ENCODE measurements at places on chromosomes 5 and 9.

- DNase-seq, result peak; percentile 35
Observed at GRCh38 chr5:82100303-82101077, 128.7 kb downstream of the ATG10 start.

DNA sequence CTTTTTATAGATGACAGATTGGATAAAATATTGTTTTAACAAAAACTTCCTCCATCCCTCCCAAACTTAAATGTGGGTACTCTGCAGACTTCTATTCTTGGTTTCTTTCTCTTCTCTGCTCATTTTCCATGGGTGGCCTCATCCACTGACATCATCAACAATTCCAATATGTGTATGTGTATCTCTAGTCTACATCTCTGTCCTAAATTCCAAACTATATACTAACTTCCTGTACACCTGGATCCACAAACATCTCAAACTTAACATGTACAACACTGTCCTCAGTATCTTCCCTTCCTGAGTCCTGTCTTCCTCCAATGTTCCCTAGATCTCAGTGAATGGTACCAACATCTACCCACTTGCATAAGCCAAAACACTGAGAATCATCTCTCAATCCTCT is 28.5 kb upstream of the CDK5RAP2 start:
- DNase-seq, result no peak

GRCh38 chr9:137762414-137763061 is 115.0 kb upstream of the CACNA1B start:
- DNase-seq, result no peak

GRCh38 chr5:91024727-91025126 is 358.4 kb downstream of the ARRDC3 start:
- DNase-seq, result no peak

DNA sequence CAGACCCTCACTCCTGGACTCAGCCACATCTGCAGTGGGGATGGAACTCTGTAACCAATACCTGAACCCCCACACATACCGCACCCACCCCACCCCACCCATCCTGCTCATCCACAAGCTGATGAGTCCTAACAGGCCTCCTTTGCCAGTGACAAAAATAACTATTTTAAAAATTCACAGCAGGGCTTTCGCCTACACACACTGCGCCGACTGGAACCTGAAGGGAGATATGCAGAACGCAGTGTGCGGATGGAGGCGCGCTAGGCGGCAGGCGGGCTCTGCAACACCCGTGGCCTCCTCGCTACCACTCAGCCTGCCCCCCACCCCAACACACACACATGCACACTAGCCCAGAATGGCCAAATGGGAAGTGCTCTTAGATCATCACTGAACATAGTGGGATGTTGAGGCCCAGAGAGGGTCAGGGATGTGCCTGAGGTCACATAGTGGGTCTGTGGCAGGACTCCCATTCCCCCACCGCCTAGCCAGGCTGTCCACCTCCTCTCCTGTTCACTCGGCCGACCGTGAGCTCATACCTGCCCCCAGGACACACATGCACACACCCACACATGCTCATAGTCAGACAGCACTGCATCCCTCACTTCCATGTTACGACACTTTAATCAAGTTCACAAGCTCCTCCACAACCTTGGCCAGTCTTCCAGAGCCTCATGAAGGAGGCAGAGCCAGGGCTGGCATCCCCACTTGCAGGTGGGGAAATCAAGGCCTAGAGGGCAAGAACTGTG is 6.3 kb upstream of the CAMK2A start:
- DNase-seq, result no peak

DNA sequence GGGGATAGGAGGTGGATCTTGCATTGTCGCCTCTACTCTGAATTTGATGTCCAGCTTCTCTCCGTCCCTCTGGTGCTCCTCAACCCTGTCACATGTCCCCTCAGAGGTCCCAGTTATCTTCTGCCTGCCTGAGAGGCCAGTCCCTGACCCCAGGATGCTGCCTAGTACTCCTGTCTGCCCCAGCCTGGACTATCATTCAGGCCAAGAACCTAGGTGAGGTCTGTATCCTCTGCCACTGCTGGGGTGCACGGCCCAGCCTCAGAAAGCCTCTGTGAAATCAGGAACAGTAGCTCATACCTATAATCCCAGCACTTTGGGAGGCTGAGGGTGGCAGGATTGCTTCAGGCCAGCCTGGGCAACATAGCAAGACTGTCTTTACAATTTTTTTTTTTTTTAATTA is 8.6 kb downstream of the SPINK4 start:
- DNase-seq, result no peak

DNA sequence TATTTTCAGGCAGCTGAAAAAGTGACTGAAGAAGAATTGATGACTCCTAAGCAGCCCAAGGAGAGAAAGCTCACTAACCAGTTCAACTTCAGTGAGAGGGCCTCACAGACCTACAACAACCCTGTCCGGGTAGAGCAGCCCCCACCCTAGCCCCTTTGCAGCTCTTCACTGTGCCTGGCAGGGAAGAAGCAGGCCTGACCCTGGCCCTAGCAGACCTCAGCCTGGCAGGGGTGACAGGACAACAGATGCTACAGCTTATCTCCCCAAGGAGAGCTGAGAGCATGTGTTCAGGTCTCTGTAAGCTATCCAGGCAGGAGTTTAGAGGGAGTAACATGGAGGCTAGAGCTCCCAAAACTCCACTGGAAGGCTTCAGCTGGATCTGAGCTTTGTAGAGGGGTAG is 31.8 kb downstream of the DNAI1 start:
- no peak for DNase-seq

GRCh38 chr9:107273634-107274033 is 9.4 kb upstream of the RAD23B start:
- no peak for DNase-seq

DNA sequence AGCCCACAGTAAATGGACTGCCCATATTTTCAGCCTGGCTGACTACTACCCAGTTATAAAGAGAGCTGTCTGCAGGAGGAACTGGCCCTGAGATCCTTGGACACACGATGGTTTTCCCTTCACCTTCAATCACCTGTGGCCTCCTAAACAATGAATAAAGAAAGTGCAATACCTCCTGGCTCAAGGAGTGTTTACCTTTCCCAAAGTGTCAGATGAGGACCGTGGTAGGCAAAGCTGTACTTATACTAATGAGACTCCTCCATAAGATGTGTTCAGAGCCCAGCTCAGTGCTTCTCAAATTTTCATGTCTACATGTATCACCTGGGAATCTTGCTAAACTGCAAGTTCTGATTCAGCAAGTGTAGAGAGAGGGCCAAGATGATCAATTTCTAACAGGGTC is 284.5 kb upstream of the VLDLR start:
- no peak for DNase-seq

- no peak for DNase-seq
Observed at GRCh38 chr9:132014218-132014805, 65.4 kb downstream of the MED27 start.

DNA sequence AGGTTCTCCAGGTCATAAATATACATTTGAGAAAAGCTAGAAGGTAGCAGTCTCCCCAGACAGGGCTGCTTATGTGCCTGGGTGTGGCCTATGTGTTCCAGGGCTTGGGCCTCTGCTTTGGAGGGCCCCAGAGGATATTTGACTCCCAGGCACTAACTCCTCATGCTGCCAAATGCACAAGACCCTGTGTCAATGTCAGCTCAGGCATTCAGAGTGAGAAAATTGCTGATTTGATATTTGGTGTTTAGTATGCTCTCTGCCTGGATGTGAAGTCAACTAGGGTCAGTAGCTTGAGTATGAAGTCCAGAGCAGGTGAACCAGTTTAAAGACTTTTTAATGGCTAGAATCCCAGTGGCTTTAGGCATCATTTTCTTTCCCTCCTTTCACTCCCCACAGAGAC is 57.5 kb upstream of the IL7R start:
- DNase-seq, result no peak

GRCh38 chr5:6342689-6343315 is 35.5 kb downstream of the MED10 start:
- DNase-seq, result no peak

DNA sequence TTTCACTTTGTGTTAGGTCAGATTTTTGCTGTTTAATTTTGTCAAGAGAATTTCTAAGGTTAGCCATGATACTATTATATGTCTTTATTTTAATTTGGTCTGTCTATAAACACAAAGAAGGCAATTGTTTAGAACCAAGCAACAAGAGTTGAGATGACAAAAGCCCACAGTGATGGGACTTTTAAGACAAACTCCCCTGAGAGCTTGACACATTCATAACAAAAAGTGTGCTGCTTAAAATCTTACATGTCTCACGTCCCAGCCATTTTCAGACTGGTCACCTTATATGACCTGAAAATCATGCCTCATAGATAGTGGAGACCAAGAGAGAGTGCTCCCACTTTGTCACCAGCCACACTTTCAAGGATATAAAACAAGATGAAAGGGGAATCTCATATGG is 21.6 kb upstream of the NNT start:
- no peak for DNase-seq
